Stomach (tissue), 19 donors: ENCODE measurements at places on chromosomes 5 and 9.

GRCh38 chr5:155459889-155460500, 446.4 kb downstream of the KIF4B start:
- DNase-seq, result no peak

DNA sequence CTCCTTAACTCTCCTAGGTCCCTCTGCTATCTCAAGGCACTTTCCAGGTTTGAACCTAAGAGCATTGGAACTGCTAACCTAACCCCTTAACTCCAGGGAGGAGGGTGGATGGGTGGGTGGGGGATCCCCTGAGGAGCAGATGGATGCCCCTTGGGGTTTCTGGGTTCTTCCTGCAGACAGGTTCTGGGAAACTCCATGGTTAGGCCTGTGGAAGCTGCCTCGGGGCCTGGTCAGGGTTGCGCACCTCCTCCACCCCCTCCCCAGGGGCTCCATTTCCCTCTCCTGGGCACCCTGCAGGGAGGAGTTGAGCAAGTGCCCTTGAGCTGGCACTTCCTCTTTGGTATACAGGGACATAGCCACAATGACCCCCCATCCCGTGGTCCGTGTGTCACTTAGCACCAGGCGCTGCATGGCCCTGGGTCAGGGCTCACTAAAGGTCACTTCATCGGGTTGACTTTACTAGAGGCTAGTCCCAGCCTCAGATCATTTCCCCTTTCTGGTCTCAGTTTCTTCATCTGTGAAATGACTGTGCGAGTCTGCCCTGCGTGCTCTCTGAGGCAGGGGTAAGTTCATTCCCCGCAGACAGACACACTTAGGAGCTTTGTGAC, 16.0 kb downstream of the CXXC5 start:
- no peak for DNase-seq

- no peak for DNase-seq
These were observed 12.7 kb downstream of the PDGFRB start for GRCh38 chr5:150142959-150143349.

DNA sequence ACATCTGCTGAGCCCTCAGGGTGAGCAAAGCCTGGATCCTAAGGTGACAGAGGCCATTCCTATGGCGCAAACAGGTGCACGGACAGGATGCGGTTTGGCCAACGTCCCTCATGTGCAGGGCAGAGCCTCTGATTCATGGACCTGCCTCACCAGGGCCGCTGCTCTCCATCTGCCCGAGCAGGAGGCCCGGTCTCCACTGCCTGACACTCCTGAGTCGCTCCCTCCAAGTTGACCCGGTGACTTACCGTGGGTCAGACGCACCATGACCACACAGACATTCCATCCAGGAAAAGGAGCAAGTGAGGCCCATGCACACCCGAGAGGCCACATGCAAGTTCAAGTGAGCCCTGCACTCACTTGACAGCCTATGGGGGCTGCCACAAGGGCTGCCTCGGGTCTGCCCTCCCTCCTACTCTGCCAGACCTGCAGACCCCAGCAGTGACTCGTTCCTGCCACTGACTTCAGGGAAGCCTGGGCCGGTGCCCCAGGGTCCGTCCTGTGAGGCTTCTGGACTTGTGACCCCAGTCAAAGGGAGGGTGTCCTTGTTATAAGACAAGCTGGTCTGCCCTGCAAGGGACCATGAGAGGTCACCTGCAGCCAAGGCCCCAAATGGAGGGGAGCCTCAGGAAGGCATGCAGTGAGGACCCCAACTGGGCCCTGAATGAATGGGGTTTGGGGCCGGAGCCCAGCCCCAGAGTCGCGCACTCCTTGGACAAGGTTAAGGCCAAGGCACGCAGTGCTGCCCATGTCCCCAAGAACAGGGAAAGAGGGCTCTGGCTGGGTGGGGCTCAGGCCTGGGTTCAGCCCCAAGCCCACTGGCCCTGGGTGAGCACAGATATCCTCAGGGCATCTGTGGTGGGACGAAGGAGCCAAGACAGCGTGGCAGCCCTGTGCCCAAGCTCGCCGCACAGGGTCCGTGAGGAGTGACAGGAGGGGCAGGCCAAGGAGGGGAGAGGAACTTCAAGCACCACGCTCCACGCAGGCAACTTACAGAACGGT, 10.1 kb downstream of the BRD3OS start:
- no peak for DNase-seq

- DNase-seq, result peak; percentile 70
These were observed 639 bp downstream of the EHMT1 start for GRCh38 chr9:137619240-137620047.

GRCh38 chr5:96318569-96319110, 114.4 kb downstream of the PCSK1 start:
- DNase-seq, result no peak

GRCh38 chr5:125679522-125679921, 743.7 kb upstream of the GRAMD2B start:
- no peak for DNase-seq
